Germinal center (tissue), 1 donor: ENCODE measurements at places on chromosomes 1 and 21.

- DNase-seq = no peak
Measured at GRCh38 chr1:56070601-56071000, 508.8 kb downstream of the PLPP3 start.

DNA sequence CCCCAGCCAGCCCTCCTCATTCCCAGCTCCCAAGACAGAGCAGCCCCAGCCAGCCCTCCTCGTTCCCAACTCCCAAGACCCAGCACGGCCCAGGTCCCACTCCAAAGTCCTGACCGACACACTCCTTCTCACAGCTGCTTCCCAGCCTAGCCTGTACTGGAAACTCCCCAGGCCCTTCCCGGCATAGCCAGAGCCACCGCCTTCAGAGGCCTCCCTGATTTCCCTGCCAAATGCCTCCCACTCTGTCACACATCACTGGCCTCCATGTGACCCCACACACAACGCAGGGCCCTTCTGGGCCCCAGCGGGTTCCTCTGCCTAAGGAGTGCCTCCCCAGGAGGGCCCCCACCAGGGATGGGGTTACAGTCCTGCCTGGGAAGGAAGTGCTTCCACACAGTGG is 2.8 kb downstream of the UBE2J2 start:
- DNase-seq = no peak

DNA sequence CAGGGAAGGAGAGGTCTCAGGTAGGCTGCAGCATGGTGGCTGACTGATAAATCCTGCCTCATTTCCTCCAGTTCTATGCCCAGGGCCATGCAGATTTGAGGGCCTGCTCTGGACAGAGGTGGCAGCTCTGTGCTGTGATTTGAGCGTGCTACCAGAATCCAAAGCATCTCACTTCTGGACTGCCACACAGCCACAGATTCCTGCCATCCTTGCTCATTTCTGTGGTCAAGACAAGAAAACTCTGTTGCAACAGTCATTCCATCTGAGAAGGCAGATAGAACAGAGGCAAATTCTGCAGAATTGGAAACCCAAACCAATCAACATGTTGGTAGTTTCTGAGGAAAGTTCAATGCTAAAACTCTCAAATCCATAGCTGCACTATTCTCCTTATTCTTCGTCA is 102.8 kb upstream of the GALNT2 start:
- no peak for DNase-seq

DNA sequence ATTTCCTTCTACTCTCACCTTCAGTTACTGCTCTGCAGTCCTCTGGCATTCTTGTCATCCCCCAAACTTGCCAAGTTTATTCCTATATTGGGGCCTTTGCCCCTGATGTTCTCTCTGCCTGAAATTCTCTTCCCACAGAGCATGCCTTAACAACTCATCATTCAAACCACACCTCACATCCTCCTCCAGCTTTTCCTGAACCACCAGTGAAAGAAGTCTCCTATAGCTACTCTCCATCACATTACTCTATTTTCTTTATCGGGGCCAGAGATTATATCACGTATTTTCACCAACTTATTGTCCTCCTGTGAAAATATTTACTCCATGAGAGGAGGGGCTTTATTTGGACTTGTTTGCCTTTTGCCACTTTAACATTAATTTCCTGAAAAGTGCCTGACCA is 32.1 kb downstream of the EXTL2 start:
- no peak for DNase-seq

GRCh38 chr1:50976111-50976889 is 6.3 kb downstream of the CDKN2C start:
- DNase-seq = peak; percentile 24

- DNase-seq = no peak
Measured at GRCh38 chr1:85571181-85571759, 9.3 kb upstream of the CCN1 start.

- DNase-seq = no peak
Measured at GRCh38 chr1:42753070-42753469, 13.0 kb upstream of the CLDN19 start.

DNA sequence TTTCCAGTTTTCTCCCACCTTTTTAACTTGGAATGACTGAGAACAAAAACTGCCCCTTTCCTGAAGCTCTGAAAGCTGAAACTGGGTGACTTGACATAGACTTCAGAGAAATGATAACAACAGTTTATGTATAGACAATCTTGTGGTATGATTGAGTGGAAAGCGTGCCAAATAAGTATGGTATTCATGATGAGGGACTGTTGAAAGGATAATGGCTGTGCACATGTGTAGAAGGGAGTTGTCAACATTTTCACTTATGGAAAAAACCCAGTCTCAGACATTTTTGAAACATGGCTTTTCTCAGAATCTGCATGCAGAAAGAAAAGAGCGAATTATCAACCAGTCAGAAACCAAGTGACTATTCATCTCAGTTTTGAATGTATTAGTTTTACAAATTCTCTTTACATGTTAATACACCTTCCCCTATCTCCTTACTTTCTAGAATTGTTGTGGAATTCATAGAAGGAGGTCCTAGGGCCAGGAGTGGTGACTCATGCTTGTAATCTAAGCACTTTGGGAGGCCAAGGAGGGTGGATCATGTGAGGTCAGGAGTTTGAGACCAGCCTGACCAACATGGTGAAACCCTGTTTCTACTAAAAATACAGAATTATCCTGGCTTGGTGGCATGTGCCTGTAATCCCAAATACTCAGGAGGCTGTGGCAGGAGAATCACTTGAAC is 261.2 kb downstream of the S1PR1 start:
- DNase-seq = no peak

GRCh38 chr1:22536506-22536905 is 26.8 kb upstream of the EPHA8 start:
- DNase-seq = no peak

DNA sequence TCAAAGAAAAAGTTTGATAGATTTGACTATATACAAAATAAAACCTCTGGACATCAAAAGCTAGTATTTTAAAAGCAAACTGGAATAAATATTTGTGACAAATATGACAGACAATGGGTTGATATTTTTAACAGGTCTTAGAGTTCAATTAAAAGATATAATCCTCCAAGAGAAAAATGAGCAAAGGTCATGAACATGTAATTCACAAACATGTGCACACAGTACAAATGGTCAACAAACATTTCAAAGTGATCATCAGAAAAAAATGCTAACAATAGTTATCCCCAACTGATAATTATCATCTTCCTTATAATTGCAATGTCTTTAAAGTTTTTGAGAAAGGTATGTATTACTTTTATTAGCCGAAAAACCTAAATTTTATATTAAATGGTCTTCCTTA is 32.0 kb downstream of the WDR64 start:
- DNase-seq = no peak

- no peak for DNase-seq
Measured at GRCh38 chr1:214116258-214116657, 128.5 kb downstream of the PROX1 start.

DNA sequence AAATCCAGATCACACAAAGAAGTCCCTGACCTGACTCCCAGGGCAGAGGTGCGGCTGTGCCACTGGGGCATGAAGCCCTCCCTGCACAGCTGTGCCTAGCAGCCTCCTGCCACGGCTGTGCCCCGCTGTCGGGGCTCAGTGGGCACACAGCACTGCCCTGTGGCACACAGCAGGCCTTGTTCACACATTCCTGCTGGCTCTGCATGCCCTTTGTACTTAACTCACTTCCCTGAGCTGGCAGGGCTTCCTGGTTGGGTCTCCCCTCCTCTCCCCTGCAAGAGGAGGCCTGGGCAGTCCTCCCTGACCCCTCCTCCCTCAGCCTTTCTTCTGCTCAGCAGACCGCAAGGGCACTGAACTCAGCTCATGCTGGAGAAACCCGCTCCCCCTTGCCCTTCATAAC is 14.8 kb downstream of the LHX4 start:
- no peak for DNase-seq

GRCh38 chr1:76463278-76463677 is 388.7 kb downstream of the ST6GALNAC3 start:
- DNase-seq = no peak

- no peak for DNase-seq
Measured at GRCh38 chr1:155247667-155248553, 7.4 kb downstream of the ENTREP3 start.

DNA sequence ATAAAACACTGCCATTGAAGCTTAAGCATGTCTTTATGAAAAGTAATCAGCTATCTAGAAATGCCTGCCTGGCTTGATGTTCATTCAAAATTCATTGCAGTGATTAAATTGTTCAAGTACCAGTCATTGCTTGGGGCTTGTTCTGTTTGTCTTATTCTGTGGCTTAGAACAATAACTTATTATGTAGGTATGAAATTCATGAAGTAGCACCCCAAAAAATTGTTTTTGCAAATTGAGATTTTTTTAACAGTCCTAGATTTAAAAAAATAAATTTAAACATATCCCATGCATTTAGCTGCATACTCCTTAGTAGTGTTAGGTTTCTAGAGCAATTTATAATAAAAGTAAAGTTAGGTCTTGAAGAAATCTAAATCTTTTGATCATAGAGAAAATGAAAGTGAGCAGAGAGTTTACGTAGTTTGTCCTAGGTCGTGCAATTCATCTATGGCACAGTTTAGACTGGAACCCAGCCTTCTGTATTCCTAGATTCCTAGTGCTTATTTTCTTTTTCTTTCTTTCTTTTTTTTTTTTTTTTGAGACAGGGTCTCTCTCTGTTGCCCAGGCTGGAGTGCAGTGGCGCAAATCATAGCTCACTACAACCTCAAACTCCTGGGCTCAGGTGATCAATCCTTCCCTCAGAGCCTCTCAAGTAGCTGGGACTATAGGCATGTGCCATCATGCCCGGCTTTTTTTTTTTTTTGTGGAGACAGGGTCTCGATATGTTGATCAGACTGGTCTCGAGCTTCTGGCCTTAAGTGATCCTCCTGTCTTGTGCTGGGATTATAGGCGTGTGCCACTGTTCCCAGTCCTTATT is 9.3 kb downstream of the MIER1 start:
- no peak for DNase-seq

DNA sequence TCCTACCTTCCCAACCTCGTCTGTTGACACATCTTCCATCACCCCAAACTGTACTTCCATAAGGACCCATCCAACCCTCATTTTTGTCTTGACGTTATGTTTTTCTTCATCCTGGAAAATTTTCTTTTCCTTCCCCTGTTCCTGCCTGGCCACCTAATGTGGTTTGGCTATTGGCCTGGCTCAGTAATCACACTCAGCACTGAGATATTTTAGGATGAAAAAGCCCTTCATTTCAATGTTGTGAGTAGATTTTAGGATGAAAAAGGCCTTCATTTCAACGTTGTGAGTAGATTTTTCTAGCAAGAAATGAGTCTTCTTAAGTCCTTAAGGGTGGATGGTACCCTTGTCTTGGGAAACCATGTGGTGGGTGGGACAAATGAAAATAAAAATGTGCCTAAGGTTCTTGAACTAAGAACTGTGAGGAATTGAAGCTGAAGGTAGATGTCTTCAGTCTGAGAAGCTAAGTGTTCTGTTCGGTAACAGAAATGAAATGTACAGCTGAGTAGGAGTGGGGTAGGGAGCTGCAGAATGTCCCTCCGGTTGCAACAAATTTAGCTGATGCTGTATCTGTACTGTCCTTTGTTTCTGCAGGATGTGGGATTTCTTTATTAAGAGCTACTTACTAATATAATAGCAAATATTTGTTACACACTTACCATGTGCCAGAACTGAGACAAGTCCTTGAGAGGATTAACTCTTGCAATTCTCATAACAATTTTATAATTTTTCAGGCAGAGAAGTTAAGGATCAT is 36.1 kb downstream of the DNTTIP2 start:
- DNase-seq = no peak
